ENCODE measurements at places on chromosomes 16 and 17.

DNA sequence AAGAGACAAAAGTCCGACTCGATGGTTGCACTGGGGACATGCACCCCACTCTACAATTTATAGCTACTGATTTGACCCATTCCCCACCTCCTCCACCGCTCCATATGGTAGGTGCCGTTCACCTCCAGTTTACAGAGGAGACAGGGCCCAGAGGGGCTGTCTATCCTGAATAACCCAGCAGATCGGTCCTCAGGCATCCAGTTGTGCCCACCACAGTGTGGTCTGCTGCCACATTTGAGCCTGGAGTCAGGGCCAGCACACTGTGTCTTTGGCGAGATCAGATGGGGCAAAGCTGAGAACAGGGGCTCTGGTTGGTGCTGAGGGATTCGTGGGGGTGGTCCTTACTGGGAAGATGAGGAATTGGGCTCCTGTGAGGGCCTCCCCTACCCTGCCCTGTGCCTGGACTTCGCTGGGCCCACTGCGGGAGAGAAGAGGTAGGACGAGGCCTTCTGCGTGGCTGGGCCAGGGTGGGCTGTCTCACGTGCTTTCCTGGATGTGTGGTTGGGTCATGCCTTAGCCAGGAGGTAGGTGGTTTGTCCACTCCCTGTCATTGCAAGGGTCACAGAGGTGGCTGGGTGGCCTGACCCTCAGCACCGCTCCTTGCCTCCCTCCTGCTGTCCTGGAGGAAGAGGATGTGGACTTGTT, 2.8 kb downstream of the ADCY7 start:
- DNase-seq = no peak

DNA sequence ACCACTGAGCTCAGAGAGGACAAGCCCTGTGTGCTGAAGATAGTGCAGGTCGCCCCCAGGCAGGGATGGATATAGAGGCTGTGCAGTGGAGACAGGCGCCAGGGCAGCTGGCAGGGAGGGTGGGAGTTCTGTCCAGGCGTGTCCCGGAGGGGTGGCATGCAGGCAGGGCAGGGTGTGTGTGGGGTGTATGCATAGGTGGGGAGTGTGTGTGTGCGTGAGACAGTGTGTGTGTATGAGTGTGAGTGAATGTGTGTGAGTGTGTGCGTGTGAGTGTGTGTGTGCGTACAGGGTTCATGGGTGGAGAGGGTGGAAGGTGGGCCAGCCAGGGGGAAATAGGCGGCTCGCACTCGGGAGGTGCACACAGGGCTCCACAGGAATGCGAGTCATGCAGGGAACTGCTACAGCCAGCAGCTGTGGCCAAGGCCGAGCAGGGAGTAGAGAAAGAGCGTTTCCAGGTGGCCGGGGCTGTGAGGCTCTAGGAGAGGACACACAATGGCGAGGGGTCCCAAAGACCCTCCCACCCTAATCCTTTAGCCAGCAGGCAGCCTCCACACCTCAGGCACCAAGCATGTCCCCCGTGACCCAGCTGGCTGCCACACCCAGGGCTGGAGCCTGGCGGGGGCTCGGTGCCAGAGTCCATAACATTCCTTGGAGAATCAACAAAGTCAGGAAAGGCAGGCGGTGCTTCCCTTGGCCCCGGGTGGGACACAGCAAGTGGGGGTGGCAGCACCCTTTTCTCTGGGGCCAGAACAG, 4.6 kb downstream of the PLCD3 start:
- peak; percentile 60 for DNase-seq

GRCh38 chr17:1241929-1242328, 28.3 kb upstream of the BHLHA9 start:
- DNase-seq = peak; percentile 84

- DNase-seq = peak; percentile 5
These were observed 198.6 kb upstream of the HSBP1 start for GRCh38 chr16:83609178-83609577.

DNA sequence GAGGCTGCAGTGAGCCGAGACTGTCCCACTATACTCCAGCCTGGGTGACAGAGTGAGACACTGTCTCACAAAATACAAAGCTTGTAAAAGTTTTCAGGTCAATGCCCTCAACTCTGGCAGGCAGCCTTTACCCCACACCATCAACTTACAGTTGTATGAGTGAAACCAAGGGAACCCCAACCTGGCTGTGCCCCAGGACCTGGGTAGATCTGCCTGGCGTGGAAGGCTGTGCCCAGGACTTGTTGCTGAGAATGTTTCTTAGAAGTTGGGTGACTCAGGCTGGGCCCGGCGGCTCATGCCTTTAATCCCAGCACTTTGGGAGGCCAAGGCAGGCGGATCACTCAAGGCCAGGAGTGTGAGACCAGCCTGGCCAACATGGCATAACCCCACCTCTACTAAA, 7.8 kb downstream of the CES3 start:
- no peak for DNase-seq
